SHP77 treated with DMSO at 0.1 percent for 48 hours (cell line): ENCODE measurements at places on chromosomes 16 and 17.

DNA sequence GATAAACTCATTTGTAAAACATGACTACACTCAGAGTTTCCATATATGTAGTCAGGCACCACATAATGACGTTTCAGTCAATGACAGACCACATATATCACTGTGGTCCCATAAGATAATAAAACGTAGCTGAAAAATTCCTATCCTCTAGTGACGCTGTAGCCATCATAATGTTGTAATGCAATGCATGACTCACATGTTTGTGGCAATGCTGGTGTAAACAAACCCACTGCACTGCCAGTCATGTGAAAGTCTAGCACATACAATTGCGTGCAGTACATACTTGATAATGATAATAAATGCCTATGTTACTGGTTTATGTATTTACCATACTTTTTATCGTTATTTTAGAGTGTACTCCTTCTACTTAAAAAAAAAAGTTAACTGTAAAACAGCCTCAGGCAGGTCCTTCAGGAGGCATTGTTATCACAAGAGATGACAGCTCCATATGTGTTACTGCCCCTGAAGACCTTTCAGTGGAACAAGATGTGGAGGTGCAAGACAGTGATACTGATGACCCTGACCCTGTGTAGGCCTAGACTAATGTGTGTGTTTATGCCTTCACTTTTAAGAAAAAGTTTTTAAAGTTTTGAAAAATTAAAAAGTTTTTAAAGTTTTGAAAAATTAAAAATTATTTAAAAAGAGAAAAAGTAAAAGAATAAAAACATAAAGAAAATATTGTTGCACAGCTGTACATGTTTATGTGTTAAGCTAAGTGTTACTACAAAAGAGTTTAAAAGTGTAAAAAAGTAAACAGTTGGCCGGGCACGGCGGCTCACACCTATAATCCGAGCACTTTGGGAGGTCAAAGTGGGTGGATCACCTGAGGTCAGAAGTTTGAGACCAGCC is 9.0 kb downstream of the STAT5B start:
- no peak for DNase-seq

- no peak for DNase-seq
Measured at GRCh38 chr16:67388591-67388990, 4.7 kb downstream of the TPPP3 start.

DNA sequence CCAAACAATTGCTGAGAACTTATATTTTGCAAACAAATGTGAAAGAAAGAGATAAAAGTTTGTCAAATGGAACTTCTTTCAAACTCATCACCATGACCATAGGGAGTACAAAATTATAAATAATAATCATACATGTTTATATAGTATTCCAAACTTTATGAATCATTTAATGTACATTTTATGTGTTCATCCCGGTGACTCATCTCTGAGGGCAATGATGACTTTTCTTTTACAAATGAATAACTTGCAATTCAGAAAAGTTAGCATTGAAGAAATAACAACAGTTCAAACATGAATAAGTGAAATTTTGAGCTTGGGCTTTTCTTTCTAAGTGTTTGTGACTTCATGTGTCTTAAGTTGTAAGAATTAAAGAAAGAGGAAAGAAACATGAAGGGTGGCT is 66.3 kb upstream of the CDH8 start:
- DNase-seq: no peak

GRCh38 chr16:78605548-78606101 is 506.2 kb downstream of the WWOX start:
- no peak for DNase-seq

GRCh38 chr17:83136156-83136555 is 56.7 kb downstream of the METRNL start:
- DNase-seq: no peak

DNA sequence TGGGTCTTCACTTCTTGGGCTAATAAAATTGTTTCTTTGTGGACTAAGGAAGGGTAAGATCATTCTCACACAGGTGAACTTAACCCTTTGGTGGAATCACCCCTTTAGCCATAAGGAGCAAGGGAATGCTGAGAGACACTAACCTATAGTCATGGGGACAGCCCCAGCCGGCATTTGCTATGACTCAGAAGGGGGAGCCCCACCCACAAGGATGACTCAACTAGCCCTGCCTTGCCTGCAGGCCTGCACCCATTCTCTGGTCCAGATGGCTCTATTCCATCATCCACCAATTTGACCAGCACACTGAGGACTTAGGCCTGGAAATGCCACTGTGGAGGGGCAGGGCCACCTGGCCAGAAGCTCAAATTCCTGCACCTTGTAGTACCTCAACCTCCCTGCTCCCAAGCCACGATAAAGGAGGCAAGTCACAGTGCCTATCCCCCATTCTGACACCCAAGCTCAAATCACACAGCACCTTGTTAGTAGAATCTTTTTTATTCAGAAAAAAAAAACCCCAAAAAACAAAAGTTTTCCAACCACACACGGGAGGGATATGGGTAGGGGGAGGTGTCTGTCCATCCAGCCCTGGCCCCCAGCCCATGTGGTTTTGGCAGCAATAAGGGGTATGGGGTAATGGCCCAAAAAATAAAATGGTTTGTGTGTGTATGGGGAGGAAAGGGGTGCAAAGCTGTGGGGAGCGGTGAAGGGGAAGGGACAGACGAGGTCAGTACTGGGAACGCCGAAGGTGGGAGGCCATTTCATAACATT is 3.0 kb downstream of the PFN1 start:
- no peak for DNase-seq

- DNase-seq: no peak
Measured at GRCh38 chr16:67731071-67731752, 12.1 kb upstream of the GFOD2 start.

GRCh38 chr16:78235168-78235800 is 135.8 kb downstream of the WWOX start:
- peak; percentile 22 for DNase-seq

GRCh38 chr17:40945414-40945813 is 8.0 kb upstream of the KRT23 start:
- DNase-seq: no peak

DNA sequence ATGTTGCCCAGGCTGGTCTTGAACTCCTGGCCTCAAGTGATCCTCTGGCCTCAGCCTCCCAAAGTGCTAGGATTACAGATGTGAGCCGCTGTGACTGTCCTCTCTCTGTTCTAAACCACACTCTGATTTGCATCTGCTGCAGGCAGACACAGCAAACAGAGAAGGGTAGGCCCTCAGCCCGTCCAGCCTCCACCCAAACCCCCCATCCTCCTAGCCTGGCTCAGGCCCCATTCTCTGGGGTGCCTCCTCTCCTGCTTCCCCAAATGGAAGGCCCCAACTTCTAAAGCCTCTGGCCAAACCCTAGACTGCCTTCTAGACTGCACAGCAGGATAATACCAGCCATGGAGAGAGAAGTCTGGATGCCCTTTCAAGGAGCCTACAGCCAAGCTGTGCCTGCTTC is 4.1 kb upstream of the GFAP start:
- no peak for DNase-seq

- DNase-seq: no peak
Measured at GRCh38 chr16:86231321-86231995, 278.9 kb upstream of the FOXF1 start.

GRCh38 chr16:53626811-53627210 is 76.8 kb downstream of the RPGRIP1L start:
- peak; percentile 29 for DNase-seq

GRCh38 chr17:79529661-79530081 is 81.2 kb downstream of the RBFOX3 start:
- DNase-seq: no peak

- no peak for DNase-seq
Measured at GRCh38 chr17:45430738-45431530, 1.7 kb downstream of the ARHGAP27 start.

GRCh38 chr17:9364837-9365430 is 210.7 kb downstream of the STX8 start:
- no peak for DNase-seq

- no peak for DNase-seq
Measured at GRCh38 chr17:34850023-34850422, 111.2 kb downstream of the CCT6B start.

- no peak for DNase-seq
Measured at GRCh38 chr17:17417718-17418181, 59.0 kb upstream of the MED9 start.

DNA sequence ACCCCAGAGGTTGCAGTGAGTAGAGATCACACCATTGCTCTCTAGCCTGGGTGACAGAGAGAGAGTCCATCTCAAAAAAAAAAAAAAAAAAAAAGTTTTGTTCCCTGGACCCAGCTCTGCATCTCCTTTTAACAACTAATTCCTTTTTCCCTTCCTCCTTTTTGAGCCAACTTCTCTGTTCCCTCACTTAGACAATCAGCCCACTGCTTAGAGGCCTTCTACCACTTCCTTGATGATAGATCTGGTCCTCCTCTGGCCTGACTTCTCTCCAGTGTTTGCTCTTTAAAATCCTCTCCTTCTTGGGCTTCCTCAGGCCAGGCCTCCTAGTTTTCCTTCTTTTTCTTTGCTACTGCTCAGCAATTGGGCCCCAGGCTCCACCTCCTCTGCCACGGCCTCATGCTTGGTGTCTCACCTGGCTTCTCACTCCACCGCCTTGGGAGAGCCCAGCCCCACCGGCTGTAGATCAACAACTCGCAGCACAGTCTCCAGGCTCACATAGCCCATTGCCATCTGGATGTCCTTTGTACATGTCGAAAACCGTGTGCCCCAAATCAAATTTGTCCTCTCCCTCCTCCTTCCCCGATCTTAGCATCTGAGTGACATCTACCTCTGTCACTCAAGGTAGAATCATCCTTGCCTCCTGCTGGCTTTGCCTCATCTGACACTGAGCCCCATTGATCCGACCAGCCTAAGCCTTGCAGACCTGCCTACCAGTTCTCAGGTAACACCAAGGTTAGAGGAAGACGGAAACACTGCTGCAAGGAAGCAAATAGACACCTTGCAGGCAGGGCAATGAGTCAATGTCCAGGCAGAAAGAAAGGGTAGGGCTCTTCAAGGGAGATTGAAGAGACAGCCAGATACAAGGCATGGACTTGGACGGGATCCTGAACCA is 17.4 kb downstream of the ARHGAP27 start:
- no peak for DNase-seq

DNA sequence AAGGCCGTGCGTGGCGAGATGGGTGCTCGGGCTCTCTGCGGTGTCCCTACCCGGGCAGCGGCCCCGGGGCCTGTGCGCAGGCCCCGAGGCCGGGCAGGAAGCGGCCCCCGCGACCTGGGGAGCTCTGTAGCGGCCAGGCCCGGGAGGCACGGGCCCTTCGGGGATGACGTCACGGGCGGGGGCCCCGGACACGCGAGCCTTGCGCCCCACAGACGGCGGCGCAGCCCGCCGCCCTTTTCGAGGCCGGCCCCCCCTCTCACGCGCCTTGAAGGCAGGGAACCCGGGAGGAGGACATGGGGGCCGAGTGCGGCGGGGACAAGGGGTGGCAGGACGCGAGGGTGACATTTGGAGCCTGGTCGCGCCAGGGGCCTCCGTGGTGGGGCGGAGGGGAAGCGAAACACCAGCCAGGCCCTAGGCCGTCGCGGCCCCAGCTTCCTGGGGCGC is 1.1 kb downstream of the RAI1 start:
- no peak for DNase-seq

- DNase-seq: peak; percentile 60
Measured at GRCh38 chr16:4241928-4242283, at the start of gene SRL. SRL (minus strand) TSS chr16:4242080; CDS start chr16:4242067, 13 bp downstream.

DNA sequence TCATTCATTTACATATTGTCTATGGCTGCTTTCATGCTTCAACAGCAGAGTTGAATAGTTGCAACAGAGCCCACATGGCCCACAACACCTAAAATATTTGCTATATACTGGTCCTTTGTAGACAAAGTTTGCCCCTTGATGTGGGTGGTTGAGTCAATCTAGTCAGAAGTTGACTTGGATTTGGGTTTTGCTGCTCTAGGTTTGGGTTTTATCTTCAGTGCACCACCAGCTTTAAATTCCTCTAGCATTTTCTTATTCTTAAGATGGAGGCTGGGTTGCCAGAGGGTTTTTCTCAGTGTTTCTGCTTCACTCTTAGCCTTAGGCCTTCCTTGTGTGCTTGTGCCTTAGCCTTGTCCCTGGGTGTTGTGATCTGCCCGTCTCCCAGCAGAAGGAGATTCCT is 51.0 kb downstream of the CCDC182 start:
- DNase-seq: no peak

DNA sequence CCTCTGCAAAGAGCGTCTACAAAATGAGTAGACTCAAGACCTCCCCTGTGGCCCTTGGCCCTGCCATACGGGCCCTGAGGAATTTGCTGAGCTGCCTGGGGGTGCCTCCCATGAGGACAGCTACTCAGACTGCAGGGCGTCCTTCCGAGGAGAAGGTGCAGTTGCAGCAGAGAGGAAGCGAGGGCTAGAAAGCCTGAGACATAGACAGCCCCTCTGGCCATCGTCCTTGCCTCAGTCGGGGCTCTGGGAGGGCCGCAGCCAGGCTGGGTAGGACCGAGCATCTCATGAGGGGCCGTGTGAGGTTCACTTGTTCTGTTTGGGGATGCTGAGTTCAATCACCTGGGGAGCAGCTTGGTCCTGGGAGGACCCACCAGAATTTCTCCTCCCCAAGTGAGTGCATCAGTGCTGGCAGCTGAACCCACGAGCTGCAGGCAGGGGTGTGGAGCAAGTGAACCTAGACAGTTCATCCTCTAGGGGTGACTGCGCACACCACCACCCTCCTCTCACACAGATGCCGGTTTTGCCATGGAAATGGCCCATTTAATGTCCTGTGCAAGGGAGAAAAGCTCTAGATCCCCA is 20.3 kb downstream of the RAB11FIP4 start:
- no peak for DNase-seq

GRCh38 chr16:79098907-79099306 is 501.6 kb downstream of the MAF start:
- DNase-seq: no peak

GRCh38 chr16:29686740-29687332 is 7.9 kb downstream of the QPRT start:
- no peak for DNase-seq

DNA sequence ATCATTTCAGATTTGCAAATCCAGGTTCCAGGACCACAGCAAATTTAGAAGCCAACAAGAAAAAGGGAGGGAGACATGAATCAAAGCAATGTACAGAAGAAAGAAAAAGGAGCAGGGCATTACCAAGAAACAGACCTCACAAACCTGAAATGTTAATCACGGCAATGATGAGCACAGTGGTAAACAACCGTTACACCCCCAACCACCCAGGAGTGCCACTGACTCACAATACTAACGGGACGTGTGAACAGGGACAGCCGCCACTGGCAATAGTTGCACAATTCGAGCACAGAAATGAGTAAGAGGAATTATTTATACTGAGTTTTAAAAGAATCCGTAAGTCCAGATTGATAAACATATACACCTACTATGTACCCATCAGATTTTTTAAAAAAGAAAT is 13.8 kb downstream of the USP22 start:
- DNase-seq: no peak
